ENCODE measurements at places on chromosomes 16 and 17.

GRCh38 chr17:14630621-14631020 lies 329.7 kb downstream of the HS3ST3B1 start:
- DNase-seq, result no peak

DNA sequence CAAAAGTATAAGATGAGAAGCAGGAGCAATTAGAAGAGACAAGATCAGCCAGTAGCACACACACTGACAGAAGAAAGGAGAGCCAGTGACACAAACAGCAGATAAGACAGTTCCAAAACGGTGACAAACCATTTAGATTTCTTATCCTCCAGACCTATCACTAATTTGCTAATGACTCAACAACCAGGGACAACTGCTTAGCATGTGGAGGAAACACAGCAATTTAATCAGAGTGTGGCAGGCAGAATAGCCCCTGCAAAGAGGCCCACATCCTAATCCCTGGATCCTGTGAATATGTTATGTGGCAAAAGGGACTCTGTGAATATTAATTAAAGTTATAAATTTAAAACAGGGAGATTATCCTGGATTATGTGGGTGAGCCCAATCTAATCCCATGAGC lies 81.1 kb downstream of the CACNG1 start:
- DNase-seq, result no peak

DNA sequence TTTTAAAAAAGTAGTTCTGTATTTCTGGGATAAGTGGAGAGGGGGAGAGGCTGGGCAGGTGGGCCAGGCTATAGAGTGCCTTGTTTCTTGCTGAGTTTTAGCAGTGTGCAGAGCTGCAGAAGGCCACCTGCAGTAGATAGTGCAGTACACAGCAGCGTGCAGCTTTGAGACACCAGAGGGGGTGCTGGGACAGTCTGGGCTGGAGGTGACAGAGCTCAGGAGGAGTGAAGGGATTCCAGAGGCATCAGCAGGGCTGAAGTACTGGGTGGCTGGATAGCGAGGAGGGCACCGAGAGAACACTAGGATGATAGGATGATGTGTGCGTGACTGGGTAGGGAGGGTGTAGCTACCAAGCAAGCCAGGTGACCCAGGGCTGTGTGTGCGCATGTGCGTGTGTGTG lies 26.6 kb downstream of the LCMT1 start:
- DNase-seq, result no peak

DNA sequence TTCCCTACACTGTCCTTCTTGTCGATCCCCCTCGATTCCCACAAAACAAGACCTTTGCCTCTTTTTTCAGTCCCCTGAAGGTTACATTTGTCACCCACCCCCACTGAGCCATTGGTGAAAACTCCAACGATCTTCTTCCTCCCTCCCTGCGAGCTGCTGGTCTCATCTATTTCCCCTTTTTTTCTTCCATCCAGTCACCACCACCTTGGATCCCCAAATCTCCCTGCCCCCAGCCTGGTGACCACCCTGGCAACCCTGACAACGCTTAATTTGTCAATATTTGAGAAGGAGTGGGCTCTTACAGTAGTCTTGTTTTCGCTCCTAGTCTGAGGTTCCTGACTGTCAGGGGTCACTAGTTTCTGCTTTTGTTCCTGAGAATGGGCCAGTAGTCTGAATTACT lies 62.9 kb downstream of the SMPD3 start:
- no peak for DNase-seq

GRCh38 chr17:4425398-4425797 lies 8.3 kb upstream of the SPNS3 start:
- no peak for DNase-seq

DNA sequence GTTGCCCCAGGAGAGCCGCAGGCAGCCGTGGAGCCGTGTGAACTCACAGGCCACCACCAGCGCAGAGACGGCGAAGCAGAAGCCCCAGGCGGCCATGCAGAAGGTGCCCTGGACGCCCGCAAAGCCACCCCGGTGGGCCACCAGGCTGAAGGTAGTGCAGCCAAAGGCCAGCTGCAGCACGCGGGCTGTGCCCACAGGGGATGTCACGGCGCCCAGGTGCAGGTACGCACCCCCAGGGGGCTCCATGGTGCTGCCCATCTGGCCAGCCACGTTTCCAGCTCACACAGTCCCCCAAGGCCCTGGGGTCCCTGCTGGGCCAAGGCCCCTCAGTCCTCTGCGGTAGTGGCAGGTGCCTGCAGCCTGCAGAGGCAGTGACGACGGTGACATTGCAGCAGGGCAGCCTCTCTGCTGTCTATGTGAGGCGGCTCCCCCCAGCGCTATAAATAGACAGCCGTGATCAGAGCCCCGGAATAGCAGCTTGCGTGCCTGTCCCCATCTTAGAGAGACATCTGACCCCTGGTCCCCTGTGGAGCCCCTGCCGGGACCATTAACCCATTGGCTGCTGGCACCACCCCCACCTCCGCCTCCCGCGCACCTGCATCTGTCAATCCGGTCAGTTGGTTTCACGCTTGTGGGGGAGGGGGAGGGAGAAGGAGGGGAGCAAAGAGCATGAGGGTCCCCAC lies 4.5 kb upstream of the PYCR1 start:
- no peak for DNase-seq

- no peak for DNase-seq
Observed at GRCh38 chr16:65032387-65032786, 89.5 kb downstream of the CDH11 start.

DNA sequence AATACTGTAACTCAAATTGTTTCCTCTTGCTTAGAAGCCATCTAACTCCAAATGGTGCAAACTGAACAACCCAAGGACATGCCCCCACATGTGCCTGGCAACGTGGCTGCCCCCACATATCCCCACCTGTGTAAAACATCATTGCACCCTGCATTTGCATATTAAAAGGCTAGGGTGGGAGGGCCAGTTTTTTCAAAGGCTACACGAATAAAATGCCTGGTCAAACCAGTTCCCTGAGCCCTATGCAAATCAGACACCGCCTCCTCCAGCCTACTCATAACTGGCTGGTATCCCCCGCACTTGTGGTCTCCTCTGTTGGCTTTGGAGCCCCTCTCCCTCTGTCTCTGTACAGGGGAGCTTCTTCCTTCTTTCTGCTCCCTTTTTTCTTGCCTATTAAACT lies 26.7 kb downstream of the C16orf54 start:
- DNase-seq, result no peak

DNA sequence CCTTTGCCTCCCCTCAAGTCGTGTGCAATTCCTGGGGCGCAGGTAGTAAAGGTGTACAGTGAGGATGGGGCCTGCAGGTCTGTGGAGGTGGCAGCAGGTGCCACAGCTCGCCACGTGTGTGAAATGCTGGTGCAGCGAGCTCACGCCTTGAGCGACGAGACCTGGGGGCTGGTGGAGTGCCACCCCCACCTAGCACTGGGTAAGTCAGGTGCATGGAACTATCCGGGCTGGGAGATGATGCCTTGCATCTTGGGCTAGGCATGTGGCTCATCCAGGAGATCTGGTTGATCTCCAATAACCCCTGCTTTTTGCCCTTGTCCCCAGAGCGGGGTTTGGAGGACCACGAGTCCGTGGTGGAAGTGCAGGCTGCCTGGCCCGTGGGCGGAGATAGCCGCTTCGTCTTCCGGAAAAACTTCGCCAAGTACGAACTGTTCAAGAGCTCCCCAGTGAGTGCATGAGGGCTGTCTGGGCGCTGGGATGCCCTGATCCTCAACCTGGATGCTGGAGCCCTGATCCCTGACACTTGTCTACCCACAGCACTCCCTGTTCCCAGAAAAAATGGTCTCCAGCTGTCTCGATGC lies 5.2 kb downstream of the GRB7 start:
- no peak for DNase-seq

Data from GM20000 (cell line).